ENCODE measurements at places on chromosomes 4 and X. TPM values are rescaled to one million over a fixed set of nuclear protein-coding genes. Genes with fewer than 3 reads are reported as not detected.

Gene MAP7D2
- total RNA-seq = 0.50 TPM

GRCh38 chr4:103948244-103949018 is 228.6 kb upstream of the TACR3 start:
- H3K27me3 ChIP-seq = no peaks in the 10 kb centered on the region
- H3K36me3 ChIP-seq = no peaks in the 10 kb centered on the region
- no peak overlapping the region for H3K4me3 ChIP-seq
- DNase-seq = no peak

GRCh38 chr4:158644760-158645159 is 26.9 kb downstream of the C4orf46 start:
- H3K4me3 ChIP-seq = no peak overlapping the region
- no peaks in the 10 kb centered on the region for H3K36me3 ChIP-seq
- DNase-seq = no peak
- peaks cover 17% of the 10 kb centered on the region for H3K27me3 ChIP-seq
- no peaks in the 10 kb centered on the region for H3K4me1 ChIP-seq
- H3K27ac ChIP-seq = no peak overlapping the region

GRCh38 chr4:48178931-48179330 is 44.9 kb upstream of the TXK start:
- H3K4me1 ChIP-seq = peaks cover 13% of the 10 kb centered on the region
- H3K36me3 ChIP-seq = no peaks in the 10 kb centered on the region
- no peak for DNase-seq
- H3K4me3 ChIP-seq = no peak overlapping the region
- no peak overlapping the region for H3K27ac ChIP-seq

Gene SMIM31
- not detected for total RNA-seq

Gene RAB33A
- 20.6 TPM for total RNA-seq

Gene PABPC5
- total RNA-seq = not detected

Gene SPANXD
- not detected for total RNA-seq

Data from activated CD4-positive, alpha-beta T cell treated with anti-CD3 and anti-CD28 coated beads, Interleukin-2, amount 10 ng/mL, durations not matched to agents 24 days and 14 days (primary cell).